Activated CD4-positive, CD25-positive, alpha-beta regulatory T cell treated with anti-CD3 and anti-CD28 coated beads, Interleukin-2, amount 50 U/mL, for 24 hours (primary cell): ENCODE measurements at places on chromosomes 6 and 20.

- ATAC-seq = no peak
These were observed 289.9 kb upstream of the ZFP64 start for GRCh38 chr20:52481443-52481842.

GRCh38 chr6:35664945-35665344 is 23.8 kb downstream of the FKBP5 start:
- peak; percentile 30 for ATAC-seq

GRCh38 chr20:11170025-11170424 is 496.2 kb upstream of the JAG1 start:
- no peak for ATAC-seq

GRCh38 chr6:151630387-151630786 is 136.6 kb downstream of the CCDC170 start:
- ATAC-seq = no peak

GRCh38 chr20:57317789-57318371 is 11.7 kb upstream of the SPO11 start:
- no peak for ATAC-seq

GRCh38 chr6:125008957-125009356 is 46.7 kb downstream of the RNF217 start:
- ATAC-seq = no peak

GRCh38 chr6:41367061-41367460 is 31.7 kb downstream of the NCR2 start:
- no peak for ATAC-seq

DNA sequence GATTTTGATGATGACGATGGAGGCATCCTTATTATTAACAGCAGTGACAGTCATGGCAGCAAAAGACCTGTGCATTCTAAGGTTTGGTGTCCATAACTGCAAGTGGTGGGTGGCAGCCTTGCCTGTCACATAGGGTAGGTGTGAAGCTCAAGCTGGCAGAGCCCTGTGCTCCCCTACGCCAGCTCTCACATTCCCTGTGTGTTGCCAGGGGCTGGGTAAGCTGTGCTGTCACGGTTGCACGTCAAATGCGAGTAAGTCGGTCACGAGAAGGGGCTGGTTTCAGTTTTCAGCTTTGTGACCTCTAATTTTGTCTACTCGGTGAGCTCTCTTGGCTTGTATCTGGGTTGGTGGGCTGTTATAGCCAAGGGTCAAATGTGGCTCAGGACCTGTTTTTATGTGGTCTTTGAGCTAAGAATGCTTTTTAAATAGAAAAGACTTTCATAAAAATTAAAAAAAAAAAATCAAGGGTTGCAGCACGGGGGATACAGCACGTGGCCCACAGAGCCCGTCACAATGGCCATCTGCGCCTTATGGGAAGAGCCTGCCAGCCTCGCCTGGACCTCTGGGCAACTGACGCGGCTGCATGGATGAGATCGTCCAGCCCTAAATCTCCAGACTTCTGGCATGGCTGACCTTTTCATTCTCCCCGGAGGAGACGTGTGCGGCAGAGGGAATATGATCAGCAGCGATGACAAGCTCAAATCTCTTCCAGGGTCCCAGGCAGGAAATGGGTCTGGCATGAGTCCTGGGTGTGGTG is 148.5 kb downstream of the PHACTR3 start:
- no peak for ATAC-seq

- ATAC-seq = no peak
These were observed 528.9 kb downstream of the MAFB start for GRCh38 chr20:40160097-40160550.

- no peak for ATAC-seq
These were observed 70.4 kb downstream of the ENPP1 start for GRCh38 chr6:131877999-131878789.

DNA sequence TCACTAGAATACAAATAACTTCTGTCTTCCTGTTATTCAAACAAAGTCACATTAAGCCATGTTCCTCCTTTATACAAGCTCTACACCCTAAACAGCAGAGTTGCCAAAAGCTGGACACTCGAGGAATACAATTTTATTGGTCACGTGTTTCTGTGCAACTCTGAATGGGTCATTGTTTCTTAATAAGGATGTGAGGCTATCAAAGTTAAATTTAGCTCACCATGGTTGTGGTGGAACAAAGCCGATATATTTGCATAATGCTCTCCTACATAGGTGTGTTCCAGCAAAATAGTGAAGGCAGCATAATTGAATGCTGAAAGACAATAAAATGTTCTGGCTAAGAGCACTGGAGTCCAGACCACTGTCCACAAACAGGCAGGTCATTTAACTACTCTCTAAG is 36.9 kb upstream of the CD2AP start:
- ATAC-seq = no peak

GRCh38 chr20:53231061-53231460 is 258.9 kb downstream of the TSHZ2 start:
- no peak for ATAC-seq

GRCh38 chr20:2918096-2919049 is 45.1 kb downstream of the PTPRA start:
- no peak for ATAC-seq

DNA sequence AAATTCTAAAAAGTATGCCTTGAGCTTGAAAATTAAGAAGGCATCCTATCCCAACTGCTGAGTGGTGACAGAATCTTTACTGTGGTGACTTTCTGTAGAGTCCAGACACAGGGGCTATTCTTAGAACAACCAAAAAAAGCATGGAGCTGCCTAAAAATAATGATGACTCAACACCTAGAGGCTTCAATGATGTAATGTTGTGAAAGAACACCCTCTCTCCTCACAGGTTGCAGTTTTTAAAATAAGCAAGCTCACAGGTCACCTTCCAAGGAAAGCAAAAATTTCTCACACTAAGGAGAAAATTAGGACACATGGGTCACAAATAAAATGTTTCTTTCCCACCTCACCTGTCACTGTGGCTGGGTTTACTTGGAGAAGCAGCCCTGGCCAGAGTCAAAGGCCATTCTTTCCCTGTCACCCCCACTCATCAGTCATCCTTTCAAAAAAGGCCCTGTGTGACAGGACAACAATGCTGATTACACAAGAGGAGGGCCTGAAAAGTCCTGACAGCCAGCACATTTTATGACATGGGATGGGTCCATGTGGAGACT is 53.5 kb downstream of the RCAN2 start:
- no peak for ATAC-seq

DNA sequence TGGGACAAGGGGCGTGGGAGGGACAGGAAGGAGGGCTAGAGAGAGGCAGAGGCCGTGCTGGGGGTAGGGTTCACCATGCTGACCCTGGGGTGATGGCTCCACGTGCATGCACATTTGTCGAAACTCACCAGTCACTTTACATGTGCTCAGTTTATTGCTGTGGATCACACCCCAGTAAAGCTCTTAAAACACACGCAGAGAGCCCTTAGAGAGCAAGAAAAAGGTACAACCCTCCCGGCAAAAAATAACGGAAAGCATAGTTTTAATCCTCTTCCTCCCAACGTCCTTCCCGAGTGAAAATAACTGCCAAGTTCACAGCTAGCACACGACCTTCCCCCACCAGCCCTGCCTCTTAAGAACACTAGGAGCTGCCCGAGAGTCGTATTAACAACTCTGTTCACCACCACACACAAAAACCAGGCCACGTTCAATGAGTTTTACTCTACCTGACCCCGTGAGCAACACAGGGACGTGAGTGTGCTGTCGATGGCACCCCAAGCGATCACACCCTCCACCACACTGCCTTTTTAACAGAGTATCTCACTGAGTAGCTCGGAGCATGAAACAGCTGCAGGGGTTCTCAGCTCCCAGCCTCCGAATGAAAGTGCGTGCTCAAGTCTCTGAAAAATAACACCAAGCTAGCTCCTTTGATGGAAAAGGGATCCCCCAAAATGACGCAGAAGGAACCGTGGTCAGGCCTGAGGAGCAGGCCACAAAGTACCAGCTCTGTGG is 39.7 kb downstream of the TAF4 start:
- ATAC-seq = peak; percentile 33

DNA sequence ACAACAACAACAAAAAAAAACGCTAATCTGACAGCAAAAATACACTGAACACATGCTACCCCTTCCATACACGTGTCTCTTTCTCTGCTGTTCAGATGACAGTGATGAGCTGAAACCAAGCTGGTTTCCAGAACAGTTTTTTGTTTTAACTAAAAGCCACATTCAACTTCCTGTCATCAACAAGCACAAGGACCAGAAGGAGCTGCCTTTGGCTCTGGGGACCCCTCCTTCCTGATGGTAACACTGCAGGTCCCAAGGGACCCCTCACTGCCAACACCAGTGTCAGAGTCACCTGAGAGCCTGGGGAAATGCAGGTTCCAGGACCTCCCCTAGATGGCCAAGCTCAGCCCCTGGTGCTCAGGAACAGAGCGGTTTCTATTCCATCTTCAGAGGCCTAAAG is 6.0 kb downstream of the CST7 start:
- no peak for ATAC-seq

DNA sequence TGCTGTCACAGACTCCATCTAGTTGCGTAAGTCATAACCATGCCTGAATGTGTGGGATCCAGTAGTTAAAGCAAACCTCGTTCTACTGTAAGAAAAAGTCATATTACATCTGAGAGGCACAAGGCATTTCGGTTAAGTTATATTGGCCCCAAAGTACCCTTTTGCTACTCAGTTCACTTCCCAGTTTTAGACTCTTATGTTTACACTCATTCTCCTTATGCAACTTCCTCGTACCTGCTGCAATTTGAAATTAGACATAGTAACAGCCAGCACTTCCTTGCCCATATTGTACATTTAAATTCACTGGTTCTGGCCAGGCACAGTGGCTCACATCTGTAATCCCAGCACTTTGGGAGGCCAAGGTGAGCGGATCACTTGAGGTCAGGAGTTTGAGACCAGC is 37.0 kb downstream of the PEX7 start:
- ATAC-seq = no peak

DNA sequence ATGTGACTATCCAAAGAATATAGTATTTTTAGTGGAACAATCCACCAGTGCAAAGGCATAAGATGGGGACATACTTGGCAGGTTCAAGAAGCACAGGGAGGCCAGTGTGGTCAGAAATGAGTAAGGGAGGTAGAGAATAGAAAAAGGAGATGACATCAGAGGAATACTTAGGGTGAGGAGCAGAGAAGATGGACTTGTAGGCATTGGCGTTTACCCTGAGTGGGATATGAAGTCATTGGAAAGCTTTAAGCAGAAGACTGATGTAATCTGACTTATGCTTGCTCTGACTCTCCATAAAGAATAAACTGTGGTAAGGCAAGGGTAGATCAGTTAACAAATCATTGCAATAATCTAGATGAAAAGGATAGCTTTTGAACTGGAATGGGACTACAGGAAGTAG is 228.7 kb downstream of the GJA1 start:
- no peak for ATAC-seq

DNA sequence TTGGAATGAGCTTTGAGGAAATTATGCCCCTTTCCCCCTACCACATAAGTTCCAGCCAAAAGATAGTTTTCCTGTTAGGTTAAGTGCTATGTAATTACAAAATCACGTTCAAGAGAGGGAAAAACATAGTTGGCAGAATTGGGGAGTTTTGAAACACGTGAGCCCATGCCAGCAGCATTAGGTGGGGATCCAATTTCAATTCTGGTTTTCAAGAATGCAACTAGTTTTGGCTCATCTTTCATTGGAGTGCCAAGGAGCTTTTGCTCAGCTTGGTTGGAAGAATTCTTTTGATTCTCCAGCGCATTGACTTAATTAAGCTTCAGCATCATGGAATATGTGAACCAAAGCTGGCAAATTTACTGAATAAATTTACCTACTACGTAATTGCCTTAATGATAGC is 95.9 kb downstream of the SAMD5 start:
- ATAC-seq = no peak

DNA sequence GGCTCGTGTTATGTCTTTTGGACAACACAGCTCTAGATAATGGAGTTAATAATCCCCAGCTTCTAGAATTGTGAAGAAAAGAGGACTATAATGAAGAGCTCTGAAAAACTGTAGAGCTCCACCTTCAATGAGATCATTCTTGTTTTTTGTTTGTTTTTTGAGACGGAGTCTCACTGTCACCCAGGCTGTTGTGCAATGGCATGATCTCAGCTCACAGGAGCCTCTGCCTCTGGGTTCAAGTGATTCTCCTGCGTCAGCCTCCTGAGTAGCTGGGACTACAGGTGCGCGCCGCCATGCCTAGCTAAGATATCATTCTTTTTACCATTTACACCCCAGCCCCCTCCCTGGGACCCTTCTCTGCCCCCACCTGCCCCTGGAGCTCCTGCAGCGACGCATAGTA is 36.6 kb downstream of the ERGIC3 start:
- ATAC-seq = no peak

DNA sequence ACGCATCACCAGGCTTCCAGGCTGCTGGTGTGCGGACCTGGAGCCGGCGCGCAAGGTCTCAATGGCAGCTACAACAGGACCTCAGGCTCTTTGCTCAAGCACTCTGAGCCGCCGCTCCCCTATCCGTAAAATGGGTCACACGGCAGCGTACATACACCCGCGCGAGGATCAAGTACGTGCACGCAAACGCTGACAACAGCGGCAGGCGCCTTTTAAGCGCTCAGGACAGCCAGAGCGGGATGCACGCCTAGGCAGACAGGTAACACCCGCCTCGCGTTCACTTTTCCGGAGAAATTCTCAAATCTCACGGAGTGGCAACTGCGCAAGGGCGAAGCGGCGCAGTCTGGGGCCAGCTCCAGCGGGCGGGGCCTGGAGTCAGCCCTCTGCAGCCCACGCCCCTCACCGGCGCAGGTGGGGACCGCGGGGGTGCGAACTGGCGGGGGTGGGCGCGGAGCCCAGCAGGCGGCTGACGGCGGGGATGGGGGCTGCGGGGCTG is 535 bp downstream of the EXOC2 start:
- ATAC-seq = peak; percentile 88

DNA sequence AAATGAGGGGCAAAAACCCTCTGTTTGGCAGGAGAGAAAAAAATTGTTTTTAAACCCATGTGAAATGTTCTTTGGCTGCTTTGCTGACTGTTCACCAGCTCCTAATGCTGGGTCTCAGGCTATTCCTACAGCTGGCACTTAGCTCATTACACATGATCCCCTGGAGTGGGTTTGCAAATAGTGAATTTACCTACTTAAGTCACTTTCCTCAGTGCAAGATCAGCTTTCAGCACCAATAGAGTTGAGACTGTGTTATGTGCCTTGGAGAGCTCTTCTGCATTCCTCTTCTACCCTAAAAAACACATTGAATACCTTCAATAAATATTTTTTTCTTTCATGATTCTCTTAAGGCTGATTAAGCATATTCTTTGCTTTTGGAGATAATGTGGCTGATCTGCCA is 58.4 kb upstream of the PRDM1 start:
- no peak for ATAC-seq

DNA sequence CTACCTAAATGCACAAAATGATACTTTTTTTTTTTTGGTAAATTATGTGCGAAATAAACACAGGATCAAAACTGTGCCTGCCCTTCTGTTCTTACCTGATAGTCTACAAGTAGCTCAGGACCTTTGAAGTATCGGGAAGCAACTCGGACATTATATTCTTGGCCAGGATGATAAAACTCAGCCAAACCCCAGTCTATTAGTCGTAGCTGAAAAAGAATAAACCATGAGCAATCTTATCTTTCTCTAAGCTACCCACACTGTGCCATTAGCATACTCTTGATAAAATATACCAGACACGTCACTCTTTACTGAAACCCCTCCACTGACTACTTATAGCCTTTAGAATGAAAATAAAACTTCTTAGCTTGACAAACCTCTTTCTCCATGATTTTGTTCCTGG is 29.8 kb upstream of the TBC1D20 start:
- ATAC-seq = no peak
